ENCODE measurements at places on chromosomes 5 and 9. TPM values are rescaled to one million over a fixed set of nuclear protein-coding genes. Genes with fewer than 3 reads are reported as not detected.

DNA sequence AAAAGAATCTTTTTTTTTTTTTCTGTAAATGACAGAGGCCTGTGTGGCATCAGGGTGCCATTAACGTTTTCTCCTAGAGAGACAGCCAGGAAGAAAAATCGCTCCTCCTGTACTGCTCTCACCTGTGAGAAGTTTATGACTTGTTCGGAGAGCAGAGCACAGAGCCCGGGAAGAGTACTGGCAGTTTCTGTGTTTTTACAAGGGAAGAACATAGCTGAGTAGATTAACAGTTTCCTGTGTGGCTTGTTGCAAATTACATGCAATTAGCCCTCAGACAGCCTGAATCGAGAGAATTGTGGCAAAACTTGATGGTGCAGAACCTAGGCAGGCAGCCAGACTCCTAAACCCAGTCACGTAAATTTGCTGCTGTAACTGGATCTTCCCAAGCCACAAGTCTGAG lies 32.1 kb downstream of the PRKACG start:
- DNase-seq = no peak

DNA sequence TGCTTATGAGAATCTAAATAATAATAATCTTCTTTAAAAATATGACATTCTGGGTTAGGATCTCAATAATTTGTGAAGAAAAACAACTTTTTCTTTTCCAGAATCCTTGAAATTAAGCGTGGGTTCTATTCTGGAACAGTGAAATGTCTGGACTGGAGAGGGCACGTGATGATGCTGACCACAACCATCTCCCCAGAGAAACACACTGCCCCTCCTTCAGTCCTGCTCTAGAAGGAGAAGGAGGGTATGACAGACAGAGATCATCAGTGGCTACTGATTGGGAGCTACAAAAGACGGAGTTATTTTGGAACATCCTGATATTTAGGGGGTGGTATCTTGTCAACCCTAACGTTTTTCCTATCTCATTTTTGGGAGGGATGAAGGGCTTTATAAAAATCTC lies 40.2 kb downstream of the MEF2C start:
- DNase-seq = no peak

GRCh38 chr5:17340819-17341218 lies 123.4 kb downstream of the BASP1 start:
- peak; percentile 21 for DNase-seq

GRCh38 chr9:111828193-111828592 lies 33.5 kb upstream of the SHOC1 start:
- DNase-seq = no peak

GRCh38 chr5:106699198-106699597 lies 971.5 kb downstream of the EFNA5 start:
- DNase-seq = no peak

GRCh38 chr5:122885891-122886290 lies 40.5 kb downstream of the SNX24 start:
- DNase-seq = no peak

GRCh38 chr5:79704553-79704952 lies 14.9 kb downstream of the CMYA5 start:
- DNase-seq = no peak

DNA sequence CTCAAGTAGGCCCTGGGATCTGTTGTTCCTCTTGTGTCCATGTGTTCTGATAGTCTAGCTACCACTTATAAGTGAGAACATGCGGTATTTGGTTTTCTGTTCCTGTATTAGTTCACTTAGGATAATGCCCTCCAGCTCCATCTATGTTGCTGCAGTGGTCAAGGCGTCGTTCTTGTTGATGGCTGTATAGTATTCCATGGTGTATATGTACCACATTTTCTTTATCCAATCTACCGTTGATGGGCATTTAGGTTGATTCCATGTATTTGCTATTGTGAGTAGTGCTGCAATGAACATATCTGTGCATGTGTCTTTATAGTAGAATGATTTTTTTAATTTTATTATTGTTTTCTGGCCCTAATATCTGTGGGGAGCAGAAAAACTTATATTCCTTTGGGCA lies 74.3 kb downstream of the MAT2B start:
- no peak for DNase-seq

- no peak for DNase-seq
Measured at GRCh38 chr5:171593401-171593800, 174.0 kb downstream of the FGF18 start.

GRCh38 chr9:78725503-78725902 lies 428.6 kb downstream of the PSAT1 start:
- no peak for DNase-seq

DNA sequence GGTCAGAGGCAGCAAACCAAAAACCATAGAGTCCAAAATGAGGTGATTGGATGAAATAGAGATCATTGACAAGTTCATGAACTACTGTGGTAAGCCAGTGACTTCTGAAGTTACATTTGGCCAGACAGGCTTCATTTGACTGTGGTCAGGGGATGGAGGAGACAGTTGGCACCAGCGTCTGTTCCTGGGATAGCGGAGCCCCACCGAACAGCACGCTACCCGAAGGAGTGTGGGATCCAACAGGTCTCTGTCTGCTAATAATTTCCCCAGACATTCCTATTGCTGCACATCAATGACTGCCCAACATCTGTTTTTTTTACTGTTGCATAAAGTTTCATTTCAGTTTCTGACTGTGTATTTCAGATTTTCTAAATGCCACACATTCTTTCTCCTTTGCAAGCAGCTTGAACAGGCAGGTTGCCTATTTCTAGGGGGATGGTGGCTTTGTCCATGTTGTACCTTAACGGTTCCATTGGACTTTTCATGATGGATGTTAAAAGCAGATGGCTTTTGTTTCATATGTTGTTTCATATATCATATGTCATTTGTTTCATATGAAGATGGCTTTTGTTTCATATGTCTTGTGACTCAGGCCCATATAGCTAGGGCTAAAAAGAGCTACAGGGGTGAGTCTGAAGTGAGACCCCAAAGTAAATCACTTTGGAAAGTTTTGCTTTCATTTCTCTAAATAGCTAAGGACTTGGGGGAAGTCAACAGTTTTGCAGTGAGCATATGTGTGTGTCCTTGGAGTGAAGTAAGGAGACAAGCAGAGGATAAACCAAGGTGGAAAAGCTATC lies 180.8 kb downstream of the GOLPH3 start:
- no peak for DNase-seq

GRCh38 chr5:80736730-80737129 lies 81.9 kb upstream of the DHFR start:
- no peak for DNase-seq

DNA sequence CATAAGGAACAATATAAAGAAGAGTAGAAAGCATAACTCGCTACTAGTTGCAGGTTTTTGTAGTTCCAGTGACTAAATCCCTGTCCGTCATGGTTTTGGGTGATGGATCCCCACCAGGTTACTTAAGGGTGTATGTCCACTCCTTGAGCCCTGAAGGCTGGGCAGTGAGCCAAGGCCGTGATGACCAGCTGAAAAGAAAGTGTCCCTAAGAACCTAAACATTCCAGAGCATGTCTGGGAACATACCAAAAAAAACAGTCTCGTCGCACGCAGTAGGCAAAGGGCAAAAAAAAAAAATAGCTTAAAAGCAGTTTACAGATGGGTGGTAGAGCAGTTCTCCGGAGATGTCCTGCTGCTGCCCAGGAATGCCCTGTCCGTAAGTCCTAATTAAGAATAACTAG lies 21.4 kb upstream of the SNAPC3 start:
- peak; percentile 67 for DNase-seq

GRCh38 chr5:167908606-167909005 lies 382.8 kb upstream of the WWC1 start:
- DNase-seq = peak; percentile 54

DNA sequence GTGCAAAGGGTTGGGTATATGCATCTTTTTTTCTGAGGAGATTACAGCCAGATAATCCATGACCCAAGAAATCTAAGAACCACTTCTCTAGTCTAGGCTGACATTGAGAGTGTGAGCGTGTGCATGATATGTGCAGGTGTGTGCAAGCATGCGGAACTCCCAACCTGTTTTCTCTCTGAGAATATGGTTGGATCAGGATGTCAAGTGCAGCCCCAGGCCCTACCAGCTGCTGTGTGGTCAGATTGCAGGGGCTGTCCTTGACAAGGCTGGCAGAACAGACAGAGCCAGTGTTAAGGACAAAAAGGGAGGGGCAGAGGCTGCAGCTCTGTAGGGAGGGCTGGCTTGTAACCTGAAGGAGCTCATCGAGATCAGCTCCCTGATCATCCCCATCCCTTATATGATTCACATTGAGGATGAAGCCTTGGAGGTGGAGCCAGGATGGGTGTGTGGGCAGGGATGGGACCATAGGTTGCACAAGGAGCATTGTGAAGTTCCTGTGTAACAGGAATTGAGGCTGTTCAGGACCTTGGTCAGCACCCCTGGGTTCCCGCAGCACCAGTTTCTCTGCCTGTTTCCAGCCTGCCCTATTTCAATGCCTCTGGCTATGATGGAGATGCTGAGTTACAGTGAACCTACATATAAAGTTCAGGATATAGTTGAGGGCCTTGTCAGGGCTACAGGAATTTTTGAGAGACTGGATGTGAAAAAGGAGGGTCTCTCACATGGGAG lies 52.6 kb upstream of the ARAP3 start:
- peak; percentile 80 for DNase-seq

GRCh38 chr5:145830594-145830993 lies 4.5 kb downstream of the PRELID2 start:
- DNase-seq = no peak

DNA sequence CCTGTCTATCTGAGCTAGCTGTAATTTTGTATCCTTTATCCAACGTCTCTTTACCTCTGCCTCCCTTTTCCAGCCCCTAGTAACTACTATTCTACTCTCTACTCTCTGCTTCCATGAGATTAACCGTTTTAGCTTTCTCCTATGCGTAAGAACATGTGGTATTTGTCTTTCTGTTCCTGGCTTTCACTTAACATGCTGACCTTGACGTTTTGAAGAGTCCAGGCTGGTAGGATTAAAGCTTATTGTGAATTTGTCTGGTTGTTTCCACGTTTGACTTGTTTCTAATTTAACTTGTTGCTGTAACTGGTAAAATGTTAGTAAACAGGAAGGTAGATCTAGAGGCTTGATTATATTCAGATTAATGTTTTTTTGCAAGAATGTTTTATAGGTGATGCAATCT lies 385.3 kb downstream of the PSAT1 start:
- DNase-seq = peak; percentile 1

DNA sequence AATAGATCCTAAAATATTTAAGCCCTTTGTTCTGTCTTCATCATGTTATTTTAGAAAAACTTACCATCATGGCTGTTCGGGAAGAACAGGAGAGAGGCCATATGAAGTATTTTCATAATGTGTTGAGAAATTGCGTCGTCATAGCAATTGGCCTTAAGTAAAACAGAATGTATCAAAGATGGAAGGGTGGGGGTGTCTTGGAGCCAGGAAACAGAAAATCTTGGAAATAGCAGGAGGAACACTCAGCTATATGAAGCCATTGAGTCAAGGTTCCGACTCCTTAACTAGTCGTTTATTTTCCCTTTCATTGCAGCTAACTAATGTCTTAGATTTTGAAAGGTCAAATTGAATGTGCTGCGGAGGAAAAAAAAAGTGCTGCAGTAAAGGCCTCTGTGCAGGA lies 1.3 kb downstream of the SPTAN1 start:
- peak; percentile 89 for DNase-seq

DNA sequence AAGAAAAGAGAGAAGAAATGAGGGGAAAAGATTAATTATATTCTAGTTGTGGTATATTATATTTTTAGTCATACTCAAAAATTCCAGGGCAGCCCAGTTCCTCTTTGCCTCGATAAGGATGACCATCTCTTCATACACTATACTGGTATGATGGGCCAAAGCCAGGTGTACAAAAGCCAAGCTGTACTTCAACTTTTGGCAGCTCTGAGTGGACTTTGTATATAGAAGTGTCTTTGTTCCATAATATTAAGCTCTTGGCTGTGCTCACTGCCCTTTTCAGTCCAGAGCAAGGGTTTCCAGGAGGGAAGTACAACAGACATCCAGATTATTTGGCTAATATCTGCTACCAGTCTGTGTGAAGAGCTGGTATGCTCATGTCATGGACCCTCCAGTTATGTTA lies 934.3 kb upstream of the CDH10 start:
- DNase-seq = peak; percentile 76

- DNase-seq = no peak
Measured at GRCh38 chr9:25681266-25681665, 3.0 kb upstream of the TUSC1 start.

- no peak for DNase-seq
Measured at GRCh38 chr5:98282521-98282920, 490.9 kb upstream of the RGMB start.

- DNase-seq = no peak
Measured at GRCh38 chr5:62327138-62328053, 21.4 kb downstream of the KIF2A start.

GRCh38 chr9:121201045-121201737 lies 478 bp downstream of the RAB14 start:
- peak; percentile 35 for DNase-seq

- no peak for DNase-seq
Measured at GRCh38 chr5:95365302-95366095, 25.7 kb upstream of the FAM81B start.

- DNase-seq = no peak
Measured at GRCh38 chr9:26357803-26358344, 534.7 kb downstream of the CAAP1 start.

DNA sequence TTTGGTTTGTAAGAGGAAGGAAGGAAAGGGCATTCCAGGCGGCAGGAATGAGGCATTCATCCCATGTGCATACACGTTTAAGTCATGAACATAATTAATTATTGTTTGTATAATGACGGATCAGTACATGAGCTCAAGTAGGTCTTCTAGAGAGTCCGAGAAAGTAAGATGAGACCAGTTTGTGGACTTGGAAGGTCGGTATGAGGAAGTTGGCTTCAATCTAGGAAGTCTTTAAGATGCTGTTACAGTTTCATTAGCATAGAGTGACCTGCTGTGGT lies 2.1 kb downstream of the GTF3C4 start:
- DNase-seq = no peak

GRCh38 chr5:79261897-79262296 lies 26.0 kb downstream of the JMY start:
- DNase-seq = no peak

GRCh38 chr9:129909851-129910250 lies 74.6 kb downstream of the USP20 start:
- no peak for DNase-seq

- DNase-seq = no peak
Measured at GRCh38 chr9:73280113-73280512, 128.4 kb downstream of the ANXA1 start.

DNA sequence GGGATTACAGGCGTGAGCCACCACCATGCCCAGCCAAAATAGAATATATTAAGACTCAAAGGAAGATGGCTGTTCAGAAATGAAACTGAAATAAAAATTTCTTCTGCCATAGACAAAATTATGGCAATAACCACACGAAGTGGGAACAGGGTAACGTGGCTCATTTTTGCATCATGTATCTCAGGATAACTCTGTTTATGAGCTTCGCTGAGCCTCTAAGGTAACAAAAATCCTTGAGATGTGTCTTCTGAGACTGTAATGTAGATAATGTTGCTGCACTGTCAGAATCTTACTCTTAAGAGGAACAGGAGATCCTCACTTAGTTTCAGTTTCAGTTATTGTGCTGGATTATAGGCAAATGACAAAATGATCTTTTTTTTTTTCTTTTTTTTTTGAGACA lies 153.8 kb downstream of the GOLPH3 start:
- no peak for DNase-seq

- no peak for DNase-seq
Measured at GRCh38 chr5:94661086-94661485, 42.6 kb downstream of the SLF1 start.

- no peak for DNase-seq
Measured at GRCh38 chr5:148014276-148014675, 49.5 kb upstream of the SPINK5 start.

Gene DDX4
- total RNA-seq = not detected

Gene PCDHB2
- total RNA-seq = 6.8 TPM

Gene SPATA31C1
- not detected for total RNA-seq

Gene RAI14
- total RNA-seq = 91.5 TPM

Gene SPINK4
- not detected for total RNA-seq

Gene LECT2
- not detected for total RNA-seq

Gene CD74
- total RNA-seq = 2,819 TPM

Gene IFNA4
- total RNA-seq = not detected

All from lung (tissue), 17 donors.